ENCODE measurements at places on chromosomes 2 and 18.

- no peak for DNase-seq
Measured at GRCh38 chr2:222732489-222733178, 61.2 kb downstream of the MOGAT1 start.

- DNase-seq = no peak
Measured at GRCh38 chr2:77028032-77028600, 494.1 kb downstream of the LRRTM4 start.

GRCh38 chr2:131127076-131127475, 21.9 kb downstream of the PLEKHB2 start:
- no peak for DNase-seq

- DNase-seq = no peak
Measured at GRCh38 chr2:160920791-160921303, 239.4 kb upstream of the TANK start.
